Stimulated activated CD8-positive, alpha-beta memory T cell treated with anti-CD3 and anti-CD28 coated beads, Interleukin-15, amount 100 ng/mL, for 24 hours (primary cell): ENCODE measurements at places on chromosomes 2 and 18.

DNA sequence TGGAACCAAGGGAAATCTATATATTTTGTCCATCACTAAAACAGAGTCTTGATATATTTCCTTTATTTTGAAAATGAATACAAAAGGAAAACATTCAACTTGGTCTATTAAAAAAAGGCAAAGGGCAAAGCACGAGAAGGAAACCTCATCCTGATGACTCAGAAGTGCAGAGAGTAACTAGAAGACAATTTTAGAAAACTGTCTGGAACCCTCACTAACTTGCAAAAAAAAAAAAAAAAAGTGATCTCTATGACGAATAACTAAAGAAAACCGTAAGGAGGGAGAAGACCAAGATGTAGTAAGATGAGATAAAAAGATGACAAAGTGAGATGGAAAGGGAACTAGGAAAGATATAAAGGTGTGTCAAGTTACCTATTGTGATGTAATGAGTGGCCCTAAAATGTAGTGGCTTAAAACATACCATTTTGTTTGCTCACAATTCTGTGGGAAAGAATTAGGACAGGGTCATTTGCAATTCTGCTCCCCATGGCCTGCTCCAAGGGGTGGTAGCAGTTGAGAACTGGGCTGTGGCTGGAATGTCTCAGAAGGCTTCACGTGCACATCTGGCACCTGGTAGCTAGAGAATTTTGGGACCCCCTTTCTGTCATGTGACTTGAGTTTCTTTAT lies 303.0 kb downstream of the DYSF start:
- DNase-seq = no peak

DNA sequence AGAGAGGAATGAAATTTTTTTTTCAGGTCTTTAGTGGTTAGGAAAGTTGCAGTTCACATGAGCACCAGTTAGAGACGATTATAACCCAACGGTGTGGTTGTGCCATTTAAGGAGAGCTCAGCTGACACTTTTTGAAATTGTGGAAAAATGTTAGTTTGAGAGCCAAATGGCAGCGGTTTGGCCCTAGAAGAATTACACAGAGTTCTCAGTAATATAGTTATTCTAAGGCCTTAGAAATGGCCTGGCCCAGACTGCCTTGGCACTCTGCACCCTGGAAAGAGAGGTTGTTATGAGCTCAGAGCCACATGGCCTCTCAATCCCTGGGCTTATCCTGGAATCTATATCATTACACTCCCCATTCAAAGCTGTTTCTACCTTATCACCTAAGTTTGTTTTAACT lies 117.4 kb downstream of the RHBDD1 start:
- no peak for DNase-seq

DNA sequence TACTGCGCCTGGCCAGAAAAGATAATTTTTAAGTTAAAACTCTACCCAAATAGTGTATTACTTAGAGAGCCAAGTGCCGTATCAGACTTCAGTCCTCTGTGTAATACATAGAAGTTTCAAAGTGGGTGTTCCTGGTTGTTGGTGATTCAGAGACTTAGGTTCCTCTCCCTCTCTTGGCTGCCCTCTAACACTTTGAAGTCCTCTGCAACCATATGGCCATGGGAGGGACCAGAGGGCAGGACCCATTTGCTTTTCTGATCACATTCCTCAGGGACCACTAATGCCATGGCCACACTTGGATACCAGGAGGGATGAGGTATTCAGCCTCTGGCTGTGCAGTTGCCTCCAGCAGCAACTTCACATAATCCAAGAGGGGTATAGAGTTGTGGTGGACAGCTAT lies 131.5 kb downstream of the CAPN13 start:
- no peak for DNase-seq

- DNase-seq = no peak
Measured at GRCh38 chr18:46563317-46563716, 93.7 kb downstream of the LOXHD1 start.

- DNase-seq = no peak
Measured at GRCh38 chr18:65359479-65359878, 391.3 kb upstream of the CDH7 start.

DNA sequence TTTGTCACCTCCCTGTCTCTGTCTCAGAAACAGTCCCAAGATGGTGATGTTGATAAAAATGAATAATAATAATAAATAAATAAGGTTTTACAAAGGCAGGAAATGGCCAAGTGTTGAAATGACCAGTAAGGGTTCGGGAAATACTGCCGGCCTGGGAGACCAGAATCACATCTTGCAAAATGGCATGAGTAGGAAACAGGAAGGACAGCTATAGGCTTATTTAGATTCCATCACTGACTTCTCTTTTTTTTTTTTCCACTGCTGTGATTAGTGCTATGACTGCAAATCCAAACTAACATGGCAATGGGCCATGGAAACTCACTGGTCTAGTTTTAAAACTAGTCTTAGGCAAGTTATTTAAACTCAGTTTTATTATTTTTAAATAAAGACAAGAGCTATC lies 60.6 kb downstream of the SCN1A start:
- no peak for DNase-seq

DNA sequence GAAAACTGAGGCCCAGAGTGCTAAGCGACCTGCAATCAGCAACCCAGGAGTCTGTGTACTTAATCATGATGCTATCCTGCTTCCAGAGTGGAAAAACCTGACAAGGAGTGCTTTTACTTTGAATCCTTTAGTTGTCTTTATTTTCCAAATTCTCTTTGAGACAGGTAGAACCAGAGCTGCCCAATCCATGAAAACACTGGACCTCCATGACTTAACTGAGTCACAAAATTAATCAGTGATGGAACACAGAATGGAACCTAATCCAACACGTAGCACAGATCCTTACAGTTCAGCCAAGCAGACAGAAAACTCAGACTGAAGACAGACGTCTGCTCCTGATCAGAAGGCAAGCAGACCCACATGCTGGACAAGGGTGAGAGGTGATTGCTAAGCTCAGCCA lies 175.6 kb downstream of the BCL11A start:
- DNase-seq = no peak

DNA sequence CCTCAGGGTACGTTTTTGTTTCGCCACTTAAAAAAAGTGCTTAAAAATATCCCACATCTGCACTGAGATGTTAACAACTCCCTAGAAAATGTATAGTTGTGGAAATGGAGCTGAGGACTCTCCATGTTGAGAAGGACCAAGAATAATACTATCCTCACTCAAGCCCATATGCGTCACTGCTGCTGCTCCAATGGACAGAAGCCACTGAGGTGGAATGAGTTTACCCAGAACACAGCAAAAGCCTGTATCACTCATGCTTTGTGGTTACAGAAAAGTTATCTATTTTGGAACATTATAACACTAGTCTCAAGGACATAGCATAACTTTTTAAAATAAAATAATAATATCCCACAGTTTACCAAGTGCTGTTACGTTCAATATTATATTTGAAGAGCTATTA lies 31.9 kb downstream of the DSC3 start:
- DNase-seq = no peak

DNA sequence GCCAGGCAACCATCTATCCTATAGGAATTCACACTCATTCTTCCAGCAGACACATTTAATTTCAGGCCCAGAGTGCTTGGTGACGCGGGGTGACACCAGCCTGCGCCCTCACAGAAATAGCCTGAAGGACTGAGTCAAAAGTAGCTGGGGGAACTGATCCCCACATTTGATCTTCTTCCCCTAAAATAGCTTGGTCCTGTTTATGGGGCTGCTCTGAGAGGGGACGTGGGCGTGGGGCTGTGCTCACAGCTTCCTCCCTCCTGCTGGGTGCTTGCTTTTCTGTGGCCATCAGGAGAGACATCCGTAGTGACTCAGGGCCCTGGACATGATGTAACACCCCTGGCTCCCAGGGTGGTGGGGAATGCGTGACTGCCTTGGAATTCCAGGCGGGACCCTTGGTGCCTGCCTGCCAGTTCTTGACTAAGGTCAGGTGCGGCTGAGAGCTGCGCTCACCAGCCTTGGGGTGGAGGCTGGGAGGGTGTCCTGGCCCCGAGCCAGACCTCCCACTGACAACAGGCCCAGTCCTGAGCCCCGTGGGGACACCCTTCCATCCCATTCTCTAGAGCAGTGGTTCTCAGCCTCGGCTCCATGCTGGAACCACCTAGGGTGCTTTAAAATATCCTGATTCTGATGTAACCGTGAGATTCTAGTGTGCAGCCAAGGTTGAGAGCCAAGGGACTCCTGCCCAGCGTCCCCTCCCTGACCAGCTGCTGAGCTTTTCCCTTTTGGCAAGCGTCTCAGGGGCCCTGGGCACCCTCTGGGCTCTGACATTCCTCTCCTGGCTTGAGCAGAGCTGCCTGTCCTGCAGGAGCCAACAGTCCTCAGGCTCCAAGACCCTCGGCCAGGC lies 47.4 kb upstream of the SMAD7 start:
- no peak for DNase-seq

DNA sequence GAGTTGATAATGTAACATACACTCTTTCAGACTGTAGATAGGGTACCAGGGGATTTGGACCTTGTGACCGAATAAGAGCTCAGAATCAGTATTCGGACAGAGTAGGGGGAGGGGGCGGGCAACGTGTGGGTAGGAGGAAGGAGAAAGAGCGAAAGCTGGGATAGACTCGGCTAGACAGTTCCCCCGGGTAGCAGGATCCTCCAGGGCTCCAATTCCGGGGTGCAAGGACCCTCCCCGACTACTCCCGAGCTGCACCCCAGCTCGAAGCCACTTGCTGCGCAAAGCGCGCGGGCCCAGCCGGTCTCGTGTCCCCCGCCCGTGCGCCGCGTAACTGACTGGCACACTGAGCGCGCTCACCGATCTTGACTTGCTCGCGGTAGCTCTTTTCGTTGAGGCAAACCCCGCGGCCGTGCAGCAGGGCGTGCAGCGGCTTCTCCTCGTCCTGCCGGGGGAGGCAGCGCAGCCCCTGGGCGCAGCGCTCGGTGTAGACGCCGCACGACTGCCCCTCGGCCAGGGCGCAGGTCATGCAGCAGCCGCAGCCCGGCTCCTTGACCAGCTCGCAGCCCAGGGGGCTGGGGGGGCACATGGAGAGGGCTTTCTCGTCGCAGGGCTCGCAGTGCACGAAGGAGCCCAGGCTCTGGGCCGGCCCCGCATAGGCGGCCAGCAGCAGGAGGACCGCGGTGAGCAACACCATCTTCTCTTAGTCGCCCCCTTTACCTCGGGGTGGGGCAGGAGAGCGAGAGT lies 1.1 kb downstream of the IGFBP5 start:
- no peak for DNase-seq

DNA sequence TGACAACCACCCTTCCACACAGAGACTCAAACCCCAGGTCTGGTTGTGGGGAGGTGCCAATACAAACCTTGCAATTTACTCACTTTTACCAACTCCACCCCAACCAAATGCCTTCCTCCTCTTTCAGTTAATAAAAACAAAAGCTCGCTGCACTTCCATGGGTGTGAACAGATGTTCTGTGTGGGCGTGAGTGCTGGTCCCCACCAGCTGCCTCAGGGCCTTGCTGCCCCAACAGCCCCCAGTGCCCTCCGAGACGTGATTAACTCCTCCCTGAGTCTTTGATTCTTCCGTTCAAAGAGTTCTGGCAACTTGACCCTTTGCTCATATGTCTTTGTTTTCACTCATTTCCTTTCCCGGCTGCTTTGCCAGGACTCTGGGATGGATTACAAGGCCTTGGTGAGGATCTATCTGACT lies 258.9 kb upstream of the CXCR4 start:
- DNase-seq = no peak

- no peak for DNase-seq
Measured at GRCh38 chr2:238345297-238345968, 25.1 kb downstream of the TRAF3IP1 start.

DNA sequence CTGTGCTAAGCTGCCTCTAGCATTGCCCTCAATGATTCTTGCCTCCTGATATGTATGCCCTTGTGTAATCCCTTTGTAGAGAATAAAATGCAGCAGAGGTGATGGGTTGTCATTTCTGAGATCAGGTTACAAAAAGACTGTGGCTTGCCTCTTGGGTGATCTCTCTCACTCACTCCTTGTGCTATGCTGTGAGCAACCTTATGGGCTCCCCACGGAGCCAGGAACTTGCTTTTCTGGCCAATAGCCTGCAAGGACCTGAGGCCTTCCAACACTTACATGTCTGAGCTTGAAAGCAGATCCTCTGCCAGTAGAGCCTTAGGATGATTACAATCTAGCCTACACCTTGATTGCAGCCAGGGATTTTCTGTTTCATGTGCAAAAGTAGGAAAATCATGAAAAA lies 123.1 kb upstream of the XIRP2 start:
- DNase-seq = no peak

- no peak for DNase-seq
Measured at GRCh38 chr2:11363868-11364564, 19.6 kb upstream of the ROCK2 start.

DNA sequence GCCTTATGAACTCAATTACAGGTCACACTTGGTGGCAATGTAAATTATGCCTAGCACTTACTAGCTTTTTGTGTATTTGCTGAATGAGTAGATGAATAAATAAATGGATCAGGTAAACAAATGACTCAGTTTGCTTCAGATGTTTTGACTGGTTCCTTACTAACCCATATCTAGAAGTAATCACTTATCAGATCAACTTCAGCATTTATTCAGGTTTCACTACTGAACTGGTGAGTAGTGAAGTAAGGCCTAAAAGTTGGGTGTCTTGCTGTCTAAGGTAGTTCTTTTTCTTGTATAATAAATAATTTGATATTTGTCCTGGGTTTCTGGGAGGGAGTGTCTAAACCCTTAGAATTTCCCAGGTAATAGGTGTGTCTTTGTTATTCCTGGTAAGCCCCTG lies 205.0 kb downstream of the UXS1 start:
- no peak for DNase-seq

- DNase-seq = no peak
Measured at GRCh38 chr2:38233231-38233983, 143.7 kb downstream of the ATL2 start.

DNA sequence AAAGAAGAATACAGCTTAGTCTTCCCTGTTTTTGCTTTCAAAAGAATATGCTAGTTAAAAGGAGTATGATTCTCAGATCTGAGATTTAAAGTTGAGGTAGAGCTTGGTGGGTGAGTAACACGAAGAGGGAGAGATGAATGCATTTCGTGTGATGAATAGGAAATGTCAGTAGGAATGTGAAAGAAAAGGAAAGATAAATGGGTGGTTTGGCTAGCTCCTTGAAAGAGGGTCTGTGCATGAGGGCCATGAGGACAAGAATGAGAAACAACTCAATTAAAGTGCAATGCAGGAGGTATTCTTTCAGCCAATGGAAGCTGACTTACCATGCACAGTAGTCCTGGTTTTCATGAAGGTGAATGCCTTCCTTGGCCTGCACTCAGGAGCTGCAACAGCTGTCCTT lies 248.2 kb downstream of the HNMT start:
- DNase-seq = no peak

DNA sequence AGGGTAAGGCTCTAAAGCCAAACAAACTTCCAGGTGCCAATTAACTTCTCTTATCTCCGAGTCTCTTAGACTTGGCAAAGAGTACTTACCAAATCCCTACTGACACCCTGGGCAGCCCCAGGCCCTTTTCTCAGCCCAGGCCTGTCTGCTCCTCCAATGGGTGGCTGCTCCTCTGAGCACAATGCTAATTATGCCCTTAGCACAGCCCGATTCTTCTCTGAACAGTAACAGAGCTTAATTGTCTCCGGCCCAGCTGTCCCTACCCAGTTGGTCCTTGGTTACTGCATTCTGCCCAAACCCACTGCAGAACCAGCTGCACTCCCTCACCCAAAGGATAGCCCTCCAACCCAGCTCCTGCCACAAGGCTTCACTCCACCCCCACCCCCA lies 110.3 kb downstream of the SMAD7 start:
- DNase-seq = no peak

GRCh38 chr2:137718786-137719185 lies 245.5 kb upstream of the HNMT start:
- no peak for DNase-seq

- DNase-seq = no peak
Measured at GRCh38 chr2:217790681-217791392, 212.0 kb downstream of the TNS1 start.
